ENCODE measurements at places on chromosomes 6 and 20.

DNA sequence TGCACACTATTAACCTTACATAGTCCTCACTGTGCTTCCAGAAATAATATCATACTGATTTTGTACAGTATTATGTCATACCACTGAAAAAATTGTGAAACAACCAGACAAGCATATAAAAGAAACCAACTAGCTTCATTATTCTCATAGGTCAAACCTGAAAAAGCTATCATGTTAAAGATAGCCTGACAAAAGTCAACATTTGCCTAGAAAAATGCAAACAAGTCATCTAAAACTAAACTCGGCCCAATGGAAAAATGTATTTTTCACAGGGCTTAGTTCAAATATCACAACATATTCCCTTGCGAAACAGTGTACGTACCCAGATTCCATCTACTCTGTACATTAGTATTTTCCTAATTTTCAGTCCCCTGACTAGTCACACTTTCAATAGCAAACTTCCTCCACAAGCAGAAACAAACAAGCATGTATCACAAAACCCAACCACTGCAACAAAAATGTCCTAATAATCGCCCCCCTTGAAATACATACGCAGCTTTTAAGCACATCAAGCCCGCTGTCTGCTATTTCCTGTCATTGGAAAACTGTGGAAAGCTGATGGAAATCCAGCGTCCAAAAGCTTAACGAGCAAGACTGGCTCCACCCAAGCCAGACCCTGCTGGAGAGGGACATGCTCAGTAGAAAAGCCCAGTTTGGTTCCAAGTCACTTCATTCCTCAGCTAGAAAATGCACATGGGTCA, 93.1 kb downstream of the EPB41L2 start:
- no peak for DNase-seq

DNA sequence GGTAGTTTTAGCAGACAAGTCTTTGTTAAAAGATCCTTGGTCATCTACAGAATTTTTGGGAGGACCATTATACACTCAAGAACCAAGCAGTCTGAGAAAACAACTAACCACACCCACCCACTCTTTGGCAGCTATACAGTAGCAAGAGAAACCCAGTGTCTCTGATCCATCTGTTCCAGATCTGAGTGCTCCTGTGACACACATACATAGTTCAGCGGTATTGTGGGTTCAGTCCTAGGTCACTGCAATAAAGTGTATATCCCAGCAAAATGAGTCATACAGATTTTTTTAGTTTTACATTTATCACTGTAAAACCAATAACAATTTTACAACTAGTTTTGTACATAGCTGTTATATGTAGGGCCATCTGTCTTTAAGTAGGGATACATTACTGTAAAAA, 47.4 kb upstream of the PAK5 start:
- no peak for DNase-seq

GRCh38 chr6:145809211-145809610, 5.4 kb downstream of the FBXO30 start:
- peak; percentile 32 for DNase-seq

GRCh38 chr6:161568885-161569456, 295.1 kb upstream of the AGPAT4 start:
- no peak for DNase-seq

- peak; percentile 89 for DNase-seq
Observed at GRCh38 chr6:106448000-106448426, 87.5 kb downstream of the CRYBG1 start.

- DNase-seq = peak; percentile 67
Observed at GRCh38 chr6:29702519-29703103, 20.6 kb upstream of the HLA-F start.

DNA sequence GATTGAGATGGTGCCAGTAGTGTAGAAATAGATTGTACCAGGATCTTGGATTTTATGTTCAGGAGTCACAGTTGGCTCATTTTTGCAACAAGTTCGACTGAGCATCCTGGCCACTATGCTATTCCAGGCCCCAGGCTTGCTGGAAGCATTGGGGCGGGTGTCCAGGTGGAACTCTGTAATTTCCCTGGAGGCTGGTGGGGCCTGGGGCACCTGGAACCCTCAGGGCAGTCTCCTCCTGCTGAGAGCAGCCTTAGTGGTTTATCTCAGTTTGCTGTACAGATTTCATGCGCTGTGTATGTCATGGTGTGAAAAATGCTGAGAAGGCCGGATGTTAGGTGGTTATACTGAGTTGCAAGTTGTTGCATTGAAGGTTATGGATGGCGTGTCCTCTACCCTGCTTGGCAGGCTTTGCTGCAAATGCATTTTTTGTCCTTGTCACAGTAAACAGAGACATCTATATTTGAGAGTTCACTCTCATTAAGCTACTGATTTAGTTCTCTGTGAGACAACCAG, 135.1 kb upstream of the MYLIP start:
- no peak for DNase-seq

DNA sequence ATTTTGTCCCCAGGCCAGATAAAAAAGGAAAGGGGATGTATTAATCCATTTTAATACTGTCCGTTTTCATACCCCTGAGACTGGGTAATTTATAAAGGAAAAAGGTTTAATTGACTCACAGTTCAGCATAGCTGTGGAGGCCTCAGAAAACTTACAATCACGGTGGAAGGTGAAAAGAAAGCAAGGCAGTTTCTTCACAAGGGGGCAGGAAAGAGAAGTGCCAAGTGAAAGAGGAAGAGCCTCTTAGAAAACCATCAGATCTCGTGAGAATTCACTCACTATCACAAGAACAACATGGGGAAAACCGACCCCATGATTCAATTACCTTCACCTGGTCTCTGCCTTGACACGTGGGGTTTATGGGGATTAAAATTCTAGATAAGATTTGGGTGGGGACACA, 152.5 kb downstream of the IBTK start:
- peak; percentile 28 for DNase-seq

GRCh38 chr20:22722811-22723210, 138.4 kb upstream of the FOXA2 start:
- DNase-seq = no peak

GRCh38 chr6:168035098-168035660, 37.7 kb downstream of the KIF25 start:
- no peak for DNase-seq

DNA sequence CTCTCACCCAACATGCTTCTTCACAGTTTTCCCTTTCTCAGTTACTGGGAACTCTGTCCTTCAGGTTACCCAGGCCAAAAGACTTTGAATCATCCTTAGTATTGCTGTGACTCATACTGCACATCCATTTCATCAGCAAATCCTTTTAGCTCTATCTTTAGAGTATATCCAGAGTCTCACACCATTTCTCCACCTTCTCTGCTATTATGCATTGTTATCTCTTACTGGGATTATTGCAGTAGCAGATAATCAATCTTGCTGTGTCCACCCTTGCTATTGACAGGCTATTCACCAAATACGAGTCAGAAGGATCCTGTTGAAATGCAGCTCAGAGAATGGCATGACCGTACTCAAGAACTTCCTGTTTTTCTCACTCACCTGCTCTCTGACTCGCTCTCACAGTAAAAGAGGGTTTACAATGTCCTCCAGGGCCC, 57.3 kb downstream of the BCKDHB start:
- DNase-seq = peak; percentile 24

DNA sequence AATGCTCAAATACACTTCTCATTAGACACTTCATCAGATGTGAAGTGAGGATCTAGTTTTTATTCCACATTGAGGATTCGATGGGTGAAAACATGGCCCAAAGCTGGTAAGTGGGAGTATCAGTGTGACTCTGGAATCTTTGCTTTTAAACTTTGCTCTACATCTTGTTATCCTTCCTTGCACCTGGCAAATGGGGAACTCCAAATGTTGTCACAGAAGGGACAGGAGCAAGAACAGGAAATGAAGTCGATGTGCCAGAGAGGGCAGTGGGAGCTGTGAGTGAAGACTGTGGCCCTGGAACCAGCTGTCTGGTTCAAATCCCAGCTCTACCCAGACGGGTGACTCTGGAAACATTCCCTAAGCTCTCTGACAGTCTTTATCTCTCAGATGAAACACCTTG, 86.7 kb upstream of the AGPAT4 start:
- DNase-seq = peak; percentile 38

- no peak for DNase-seq
Observed at GRCh38 chr20:58512808-58513552, 2.2 kb downstream of the APCDD1L start.

GRCh38 chr6:85015396-85015990, 251.1 kb upstream of the TBX18 start:
- peak; percentile 9 for DNase-seq

DNA sequence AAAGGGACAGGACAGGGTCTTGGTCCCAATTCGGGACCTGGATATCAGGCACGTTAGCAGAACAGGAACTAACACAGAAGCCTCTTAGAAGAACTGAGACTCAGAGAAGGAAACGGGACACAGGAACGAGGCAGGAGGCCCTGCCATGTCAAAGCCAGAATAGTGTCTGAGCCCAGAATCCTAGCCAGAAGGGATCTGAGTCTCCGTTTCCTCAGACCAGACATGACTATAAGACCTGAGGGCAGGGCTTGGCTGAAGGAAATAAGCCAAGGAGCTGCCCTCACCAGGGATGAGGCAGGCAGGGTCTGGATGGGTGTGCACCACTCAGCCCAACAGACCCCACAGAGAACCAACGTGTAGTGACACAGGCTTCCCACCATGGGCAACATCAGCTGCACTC, 40.3 kb downstream of the TRERF1 start:
- DNase-seq = peak; percentile 61

DNA sequence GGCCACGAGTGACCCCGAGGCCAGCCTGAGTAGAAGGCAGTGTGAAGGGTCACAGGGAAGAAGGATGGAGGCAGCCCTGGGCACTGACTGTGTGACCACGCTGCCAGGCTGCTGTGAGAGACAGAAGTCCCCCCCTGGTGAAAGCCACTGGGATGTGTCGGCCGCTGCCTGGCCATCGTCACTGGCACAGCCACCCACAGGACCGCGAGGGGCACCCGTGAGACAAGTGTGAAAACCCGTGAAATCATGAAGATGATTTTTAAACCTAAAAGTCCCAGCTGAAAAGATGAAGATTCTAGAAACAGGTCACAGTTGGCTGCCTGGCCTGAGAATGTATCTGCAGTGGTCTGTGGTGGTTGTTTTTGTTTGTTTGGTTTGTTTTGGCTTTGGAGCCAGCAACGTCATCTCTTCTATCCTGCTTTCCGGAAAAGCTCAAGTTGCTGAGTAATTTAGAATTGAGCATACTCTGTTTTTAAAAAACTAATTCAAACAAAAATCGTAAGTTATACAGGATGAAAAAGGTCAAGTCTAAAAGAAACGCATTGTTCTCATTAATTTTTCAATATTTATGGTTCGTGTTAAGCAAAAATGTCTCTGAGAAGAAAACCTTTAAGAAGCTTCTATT, 94.7 kb downstream of the HUS1B start:
- DNase-seq = no peak

DNA sequence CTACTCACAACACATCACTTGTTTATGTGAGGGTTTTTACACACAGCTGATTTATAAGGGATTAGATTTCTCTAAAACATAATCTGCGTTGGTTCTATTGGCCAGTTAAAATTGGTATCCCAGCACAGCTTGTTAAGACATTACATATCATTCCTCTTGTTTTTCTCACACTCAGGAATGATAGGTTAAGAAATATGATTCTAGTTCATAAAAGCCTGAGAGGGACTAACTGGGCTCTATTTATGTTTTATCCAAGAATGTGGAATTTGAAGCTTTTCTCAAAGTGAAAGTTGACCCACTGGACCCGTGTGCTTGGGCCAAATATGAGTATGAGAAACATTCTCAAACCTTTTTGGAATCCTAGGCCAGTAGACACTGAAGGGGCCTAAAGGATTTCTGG, 117.3 kb downstream of the TMEM170B start:
- no peak for DNase-seq

DNA sequence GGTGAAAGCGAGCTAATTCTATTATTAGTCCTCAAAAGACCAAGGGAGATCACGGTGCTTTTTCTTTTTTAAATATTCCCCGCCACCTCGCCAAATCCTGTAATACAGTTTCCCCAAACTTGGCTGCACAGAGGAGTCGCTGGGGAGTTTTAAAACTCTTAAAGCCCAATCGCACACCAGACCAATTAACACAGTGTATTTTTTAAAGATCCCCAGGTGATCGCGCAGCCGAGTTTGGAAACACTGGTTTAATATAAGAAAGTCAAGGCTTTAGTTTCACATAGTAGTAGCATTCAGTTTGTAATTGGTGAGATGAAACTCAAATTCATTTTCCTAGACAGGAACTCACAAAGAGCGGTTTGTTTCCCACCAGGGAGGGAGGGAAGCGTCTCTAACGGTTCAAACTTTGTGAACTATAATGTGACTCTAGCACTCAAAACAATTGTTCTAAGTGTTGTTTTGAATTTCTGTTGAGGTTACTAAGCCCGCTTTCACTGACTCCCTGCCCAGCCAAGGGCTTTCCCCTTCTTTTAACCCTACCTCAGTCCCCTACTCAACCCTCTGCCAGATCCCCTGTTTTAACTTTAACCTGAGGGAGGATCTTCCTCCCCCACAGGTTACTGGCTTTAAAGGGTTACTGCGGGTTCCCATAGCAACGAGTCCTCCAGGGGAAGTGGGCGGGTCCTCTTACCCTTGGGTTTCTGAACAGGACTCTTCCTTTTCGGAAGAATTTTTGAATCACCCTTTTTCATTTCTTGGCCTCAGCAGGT, 25.7 kb upstream of the BTBD3 start:
- peak; percentile 57 for DNase-seq

DNA sequence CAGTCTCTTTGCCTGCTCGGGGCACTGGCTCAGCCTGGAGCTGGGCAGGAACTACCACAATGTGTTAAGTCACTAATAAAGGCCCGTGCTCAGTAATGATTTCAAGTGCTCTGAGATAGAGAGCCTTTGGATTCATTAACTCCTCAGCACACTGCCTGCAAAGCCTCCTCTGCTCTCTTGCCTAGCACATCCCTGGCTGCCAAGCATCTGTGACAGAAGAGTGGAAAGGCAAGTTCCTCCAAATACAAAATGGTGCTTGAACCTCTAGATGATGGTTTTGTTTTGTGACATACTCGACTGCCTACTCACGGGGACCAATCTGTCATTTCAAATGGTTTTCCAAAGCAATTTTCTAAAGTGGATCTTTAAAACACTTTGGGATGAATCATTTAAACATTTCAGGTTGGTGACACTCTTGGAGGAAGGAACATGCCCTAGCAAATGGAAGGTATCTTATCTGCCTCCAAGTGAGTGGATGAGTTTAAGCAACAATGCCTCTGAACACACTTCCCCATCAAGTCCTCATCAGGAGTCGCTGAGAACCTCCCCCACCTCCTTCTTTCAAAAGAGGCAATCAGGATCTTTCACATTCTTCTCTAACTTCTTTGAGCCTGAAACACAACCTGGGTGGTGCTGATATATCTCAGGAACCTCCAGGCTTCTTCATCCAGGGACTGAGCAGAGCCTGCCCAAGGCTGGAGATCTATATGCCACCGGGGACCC, 35.8 kb downstream of the METTL24 start:
- peak; percentile 35 for DNase-seq

All from suppressor macrophage (primary cell).